Caco-2 (cell line): ENCODE measurements at places on chromosomes 6 and 20. TPM values are rescaled to one million over a fixed set of nuclear protein-coding genes. Genes with fewer than 3 reads are reported as not detected.

The CTAGE9 gene
- total RNA-seq: not detected in 2 replicates

The ZNF165 gene
- 9.2 and 11.0 TPM in 2 replicates for total RNA-seq

The TRIM15 gene
- 5.2 and 6.9 TPM in 2 replicates for total RNA-seq

The LY6G6F gene
- total RNA-seq: not detected in 2 replicates

The GRIK2 gene
- total RNA-seq: 0.29 TPM in 1 of 2 replicates, not detected in the other

GRCh38 chr20:62374331-62375152 is 7.4 kb upstream of the LAMA5 start:
- no peak for DNase-seq

GRCh38 chr20:44222633-44223368 is 12.2 kb upstream of the OSER1 start:
- no peak for DNase-seq

DNA sequence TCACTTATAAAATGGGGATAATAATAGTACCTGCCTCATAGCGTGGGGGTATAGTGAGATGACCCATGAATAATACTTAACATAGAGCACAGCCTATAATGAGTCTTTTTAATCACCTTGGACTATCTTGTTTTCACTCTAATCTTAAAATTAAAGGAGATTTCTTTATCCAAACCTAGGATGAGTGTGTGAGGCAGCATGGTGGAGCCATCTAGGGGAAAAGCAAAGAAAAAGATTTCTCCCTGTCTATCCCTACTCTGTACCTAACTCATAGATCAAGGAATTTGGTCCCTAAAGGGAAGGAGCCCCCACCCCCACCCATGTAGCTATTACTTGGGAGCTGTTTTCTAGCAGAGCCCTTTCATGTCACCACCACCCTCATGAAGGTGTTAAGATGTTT is 45.2 kb upstream of the PAK5 start:
- DNase-seq: no peak

GRCh38 chr6:131163886-131164285 is 28.6 kb downstream of the AKAP7 start:
- peak; percentile 12 for DNase-seq

DNA sequence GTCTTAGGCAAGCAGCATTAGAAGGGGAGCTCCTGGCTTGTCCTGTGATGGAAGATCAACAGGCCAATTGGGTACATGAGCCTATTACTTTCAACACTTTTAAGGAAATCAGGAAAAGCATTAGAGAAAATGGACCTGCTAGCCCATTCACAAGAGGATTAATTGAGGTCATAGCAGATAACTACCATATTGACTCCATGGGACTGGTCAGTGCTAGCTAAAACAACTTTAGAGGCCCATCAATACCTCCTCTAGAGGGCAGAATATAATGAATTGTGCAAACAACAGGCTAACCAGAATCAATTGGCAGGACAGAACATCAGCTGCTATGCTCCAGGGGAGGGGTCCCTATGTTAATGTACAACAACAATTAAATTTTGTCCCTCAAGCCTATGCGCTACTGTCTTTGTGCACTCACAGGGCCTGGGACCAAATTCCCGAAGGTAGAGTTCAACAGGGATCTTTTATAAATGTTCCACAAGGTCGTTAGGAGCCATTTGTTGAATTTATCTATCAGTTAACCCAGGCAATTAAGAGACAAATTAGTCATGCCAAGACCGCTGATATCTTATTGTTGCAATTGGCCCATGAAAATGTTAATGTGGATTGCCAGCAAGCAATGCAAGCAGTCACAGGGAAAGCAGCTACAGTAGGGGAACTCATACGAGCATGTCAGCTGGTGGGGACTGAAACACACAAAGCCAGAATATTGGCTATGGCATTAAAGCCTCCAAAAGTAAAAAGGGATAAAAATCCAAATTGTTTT is 106.6 kb upstream of the BTN3A2 start:
- no peak for DNase-seq
